ENCODE measurements at places on chromosomes 4 and X. TPM values are rescaled to one million over a fixed set of nuclear protein-coding genes. Genes with fewer than 3 reads are reported as not detected.

Gene AGTR2
- total RNA-seq: not detected

Gene METAP1
- total RNA-seq: 29.1 TPM

Gene GLOD5
- total RNA-seq: not detected

DNA sequence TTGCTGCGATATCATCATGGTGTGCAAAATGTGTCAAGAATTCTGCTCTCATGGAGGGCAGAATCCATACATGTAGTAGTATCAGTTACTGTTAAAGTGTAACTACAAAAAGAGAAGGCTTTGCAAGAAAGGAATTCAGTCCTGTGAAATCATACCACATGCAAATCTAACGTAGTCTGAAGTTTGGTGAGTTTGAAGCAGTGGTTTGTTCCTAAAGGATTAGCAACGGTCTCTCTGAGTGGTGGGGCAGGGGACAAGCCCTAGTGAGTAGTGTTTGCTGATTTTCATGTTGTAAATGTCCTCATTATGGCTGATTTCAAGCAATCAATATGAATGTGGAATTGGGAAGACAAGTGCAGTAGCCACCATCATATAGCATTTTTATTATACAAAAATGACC, 47.1 kb upstream of the CLNK start:
- no peak for DNase-seq

GRCh38 chr4:780716-781492, 45.0 kb downstream of the CPLX1 start:
- no peak for DNase-seq

GRCh38 chrX:43423876-43424275, 232.2 kb upstream of the MAOA start:
- no peak for DNase-seq

- DNase-seq: no peak
Measured at GRCh38 chrX:119190831-119191230, 45.3 kb upstream of the PGRMC1 start.

GRCh38 chrX:20515841-20516461, 249.2 kb upstream of the RPS6KA3 start:
- no peak for DNase-seq

DNA sequence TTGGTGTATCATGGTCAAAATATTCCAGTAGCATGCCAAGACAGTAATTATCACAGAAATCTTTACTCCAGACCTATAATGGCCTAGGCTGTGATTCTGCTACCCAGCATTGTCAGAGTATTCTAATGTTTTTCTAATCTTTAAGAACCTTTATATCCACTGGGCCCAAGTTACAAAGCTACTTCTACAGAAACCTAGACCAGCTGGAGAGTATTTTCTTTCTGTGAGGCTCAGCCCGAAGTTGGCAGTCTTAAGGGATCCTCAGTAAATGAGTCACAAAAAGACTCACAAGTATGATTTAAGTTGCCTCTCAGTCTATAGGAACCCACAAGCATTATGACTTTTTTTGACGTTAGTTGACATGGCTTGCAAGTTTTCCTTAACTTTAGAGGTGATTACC, 638.5 kb upstream of the FAM241A start:
- DNase-seq: no peak
